ENCODE measurements at places on chromosomes 2 and 18. TPM values are rescaled to one million over a fixed set of nuclear protein-coding genes. Genes with fewer than 3 reads are reported as not detected.

SLC5A7 gene
- not detected for total RNA-seq

DNA sequence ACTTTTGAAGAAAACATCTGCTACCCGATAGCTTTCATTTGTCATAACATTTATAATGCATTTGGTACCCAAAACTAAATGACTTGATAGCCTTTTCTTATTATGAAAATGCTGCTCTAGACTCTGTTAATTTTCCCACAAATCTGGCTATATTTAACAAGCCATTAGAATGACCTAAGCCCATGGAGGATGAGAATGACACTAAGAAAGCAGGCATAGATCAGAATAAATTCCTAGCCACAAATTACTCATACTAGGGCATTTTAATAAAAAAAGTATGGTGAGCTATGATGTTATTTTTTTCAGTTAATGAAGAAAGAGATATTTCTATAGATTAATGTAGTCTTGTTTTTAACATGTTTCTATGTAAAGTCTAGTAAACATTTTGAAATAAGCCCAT is 1728.3 kb downstream of the SUCLG1 start:
- DNase-seq = no peak

GRCh38 chr18:21289827-21290226 is 47.8 kb downstream of the GREB1L start:
- DNase-seq = no peak

DNA sequence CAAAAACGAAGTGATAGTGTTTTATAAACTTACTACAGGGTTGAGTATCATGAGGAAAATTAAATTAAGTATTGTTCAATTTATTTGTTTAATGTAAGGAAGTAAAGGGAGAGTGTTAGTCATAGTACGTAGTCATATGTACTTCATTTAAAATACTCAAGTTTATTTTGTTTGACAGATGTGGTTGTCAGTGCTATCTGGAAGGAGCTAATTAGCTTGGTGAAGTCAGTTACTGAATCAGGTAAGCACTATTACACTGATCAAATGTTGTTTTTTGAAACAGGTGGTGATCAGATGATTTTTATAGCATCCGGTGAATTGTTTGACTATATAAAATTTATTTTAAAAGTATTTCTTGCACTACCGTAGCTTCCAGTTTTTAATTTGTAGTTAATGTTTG is 28.8 kb downstream of the RIF1 start:
- no peak for DNase-seq

DNA sequence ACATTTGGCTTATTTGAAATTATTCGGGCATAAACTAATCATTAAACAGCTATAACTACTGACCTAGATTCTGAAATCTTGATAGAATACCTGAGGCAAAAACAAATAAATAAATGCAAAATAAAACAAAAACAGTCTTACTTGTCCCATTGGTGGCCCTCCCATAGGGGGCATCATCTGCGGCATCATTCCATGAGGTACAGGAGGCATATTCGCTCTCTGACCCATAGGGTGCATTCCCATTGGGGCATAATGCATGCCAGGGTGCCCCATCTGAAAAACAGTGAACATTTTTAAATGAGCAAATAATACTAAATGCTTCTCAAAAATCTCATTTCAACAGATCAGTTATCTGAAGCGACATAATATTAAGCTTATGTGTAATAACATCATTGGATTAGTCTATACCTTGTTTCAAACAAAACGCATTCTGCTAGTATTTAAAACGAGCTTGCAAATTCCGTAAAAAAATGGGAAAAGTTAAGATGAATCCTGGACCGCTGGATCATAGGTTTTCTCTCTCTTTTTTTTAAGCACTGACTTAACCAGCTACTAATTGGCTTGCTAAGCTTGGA is 1.3 kb downstream of the PRPF40A start:
- peak; percentile 11 for DNase-seq

GRCh38 chr2:218137514-218137913 is 11.7 kb downstream of the CXCR2 start:
- DNase-seq = no peak

GRCh38 chr2:48254839-48255238 is 275.1 kb upstream of the STON1 start:
- no peak for DNase-seq

GRCh38 chr2:134359367-134360081 is 105.7 kb downstream of the MGAT5 start:
- DNase-seq = no peak

GRCh38 chr2:12176623-12177454 is 430.4 kb downstream of the LPIN1 start:
- DNase-seq = peak; percentile 95

DNA sequence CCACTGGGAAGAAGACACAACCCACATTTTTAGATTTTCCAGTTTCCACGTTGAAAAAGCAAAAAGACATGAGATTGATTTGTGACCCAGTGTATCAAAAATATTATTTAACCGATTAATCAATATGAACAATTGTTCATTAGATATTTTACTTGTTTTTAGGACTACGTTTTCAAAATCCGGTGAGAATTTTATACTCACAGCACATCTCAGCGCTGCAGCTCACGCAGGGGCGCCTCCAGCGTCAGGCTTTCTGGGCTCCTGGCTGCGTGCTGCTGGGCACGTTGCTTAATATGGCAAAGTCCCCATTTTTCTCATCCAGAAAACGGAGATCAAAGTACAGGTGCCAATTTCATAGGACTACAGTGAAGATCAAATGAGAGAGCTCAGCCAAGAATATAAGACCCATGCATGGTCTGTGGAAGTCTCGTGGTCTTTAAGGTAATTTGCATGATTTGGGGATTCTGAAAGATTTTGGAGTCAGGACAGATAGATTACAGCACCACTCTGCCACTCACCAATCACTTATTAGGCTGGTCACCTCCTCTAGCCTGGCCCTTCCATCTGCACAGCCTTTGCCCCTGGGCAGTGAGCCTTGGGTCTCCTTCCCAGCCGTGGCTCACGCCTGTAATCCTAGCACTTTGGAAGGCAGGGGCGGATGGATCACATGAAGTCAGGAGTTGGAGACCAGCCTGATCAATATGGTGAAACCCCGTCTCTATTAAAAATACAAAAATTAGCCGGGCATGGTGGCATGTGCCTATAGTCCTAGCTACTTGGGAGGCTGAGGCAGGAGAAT is 36.2 kb downstream of the PTPN18 start:
- DNase-seq = no peak

All from PC-9 (cell line).